Activated naive CD4-positive, alpha-beta T cell (primary cell): ENCODE measurements at places on chromosomes 13 and 19.

DNA sequence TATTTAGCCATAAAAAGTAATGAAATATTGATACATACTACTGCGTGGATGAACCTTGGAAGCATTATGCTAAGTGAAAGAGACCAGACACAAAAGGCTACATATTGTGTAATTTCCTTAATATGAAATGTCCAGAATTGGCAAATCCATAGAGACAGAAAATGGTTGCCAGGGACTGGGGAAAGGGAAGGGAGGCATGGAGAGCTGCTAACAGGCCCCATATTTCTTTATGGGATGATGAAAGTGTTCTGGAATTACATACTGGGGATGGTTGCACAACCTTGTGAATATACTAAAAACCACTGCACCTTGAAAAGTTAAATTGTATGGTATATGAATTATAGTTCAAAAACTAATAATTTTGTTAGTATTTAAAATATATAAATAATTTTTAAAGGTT is 3.6 kb downstream of the IFT88 start:
- no peak for DNase-seq

DNA sequence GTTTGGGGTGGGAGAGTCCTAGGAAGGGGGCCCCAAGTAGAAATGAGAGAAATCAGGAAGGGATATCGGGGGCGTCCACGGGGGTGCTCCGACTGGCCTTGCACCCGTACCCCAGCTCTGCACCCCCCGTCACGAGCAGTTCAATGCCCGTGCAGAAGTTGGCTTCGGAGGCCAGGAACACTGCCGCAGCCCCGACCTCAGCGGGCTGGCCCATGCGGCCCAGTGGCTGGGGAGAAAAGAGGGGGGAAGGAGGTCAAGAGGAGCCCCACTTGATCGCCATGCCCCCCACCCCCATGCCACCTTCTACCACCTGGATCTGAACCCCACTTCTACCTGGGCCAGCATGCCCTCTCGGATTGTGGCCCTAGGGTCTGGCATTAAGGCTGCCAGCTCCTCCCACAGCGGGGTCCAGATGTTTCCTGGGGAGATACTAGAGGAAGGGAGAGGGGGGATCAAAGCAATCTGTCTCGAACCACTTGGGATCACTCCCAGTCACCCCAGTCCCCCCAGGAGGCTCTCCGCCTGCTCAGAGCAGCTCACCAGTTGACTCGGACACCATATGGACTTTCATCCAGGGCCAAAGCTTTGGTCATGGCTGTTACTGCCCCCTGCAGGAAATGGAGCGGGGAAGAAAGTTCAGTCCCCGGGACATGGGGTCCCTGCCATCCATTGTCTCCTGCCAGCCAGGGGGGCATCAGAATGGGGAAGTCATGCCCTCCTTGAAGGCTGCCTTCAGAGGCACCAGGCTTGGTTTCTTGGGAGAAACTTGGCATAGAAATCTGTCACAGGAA is 2.5 kb upstream of the BCAT2 start:
- no peak for DNase-seq

DNA sequence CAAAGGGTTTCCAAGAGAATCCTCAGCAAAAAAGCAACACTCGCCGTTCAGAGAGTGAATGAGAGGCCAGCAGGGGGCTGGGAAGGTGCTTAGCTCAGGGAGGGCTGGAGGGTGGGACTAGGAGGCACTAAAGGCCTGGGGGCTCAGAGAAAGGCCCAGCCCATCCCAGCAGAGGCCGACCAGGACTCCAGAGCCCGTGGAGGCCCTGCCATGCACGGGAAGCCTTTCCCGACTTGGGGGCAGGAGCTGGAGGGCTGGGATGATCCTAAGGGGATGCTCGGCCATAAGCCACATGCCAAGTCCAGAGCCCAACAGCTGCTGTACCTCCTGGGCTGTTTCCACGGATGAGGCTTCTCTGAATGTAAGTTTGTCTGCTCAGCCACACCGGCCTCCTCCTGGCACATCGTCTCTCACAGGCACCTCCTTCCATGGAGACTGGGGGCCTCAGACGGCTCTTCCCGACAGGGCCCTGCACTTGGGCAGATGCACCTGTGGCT is 19.5 kb downstream of the RASA3 start:
- no peak for DNase-seq

DNA sequence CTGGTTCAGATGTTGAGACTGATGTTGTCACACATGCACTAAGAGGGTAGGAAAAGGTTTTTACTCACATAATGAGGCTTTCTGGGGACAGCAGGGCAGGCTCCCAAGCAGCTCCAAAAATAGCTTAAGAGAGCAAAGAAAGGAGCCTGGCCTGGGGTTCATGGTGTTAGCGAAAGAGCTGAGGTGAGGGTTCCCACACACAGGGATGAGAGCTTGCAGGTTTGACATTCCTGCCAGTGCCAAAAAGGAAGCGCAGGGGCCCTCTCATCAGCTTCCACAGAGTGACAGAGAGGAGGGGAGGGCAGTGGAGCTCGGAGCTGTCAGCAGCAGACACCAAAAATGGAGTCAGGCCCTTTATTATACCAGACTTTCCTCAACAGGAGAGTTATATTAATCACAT is 65.5 kb upstream of the FAM216B start:
- DNase-seq: no peak

DNA sequence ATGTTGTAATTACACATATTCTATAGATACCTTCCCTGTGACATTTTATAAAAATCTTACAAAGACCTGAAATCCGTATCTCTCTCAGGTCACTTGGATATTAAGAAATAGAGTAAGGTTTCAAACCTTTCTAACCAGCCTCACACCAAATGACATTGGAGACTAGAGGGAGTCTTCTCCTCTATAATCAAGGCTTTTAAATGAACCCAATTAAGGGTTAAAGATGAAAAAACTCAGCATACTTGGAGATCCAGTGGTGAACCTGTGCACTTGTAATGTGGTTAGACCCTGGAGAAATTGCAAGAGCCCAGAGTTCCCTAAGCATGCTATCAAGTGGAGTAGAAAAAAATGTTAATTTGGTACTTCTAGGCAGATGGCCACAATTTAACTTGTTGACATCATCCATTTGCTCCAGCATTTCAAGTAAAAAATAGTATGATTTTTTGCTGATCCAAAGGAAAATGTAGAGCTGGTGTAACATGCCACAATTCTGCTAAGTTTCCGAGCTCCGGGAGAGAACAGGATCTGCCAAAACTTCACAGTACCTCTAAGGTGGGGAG is 554.1 kb upstream of the MIR17HG start:
- no peak for DNase-seq

DNA sequence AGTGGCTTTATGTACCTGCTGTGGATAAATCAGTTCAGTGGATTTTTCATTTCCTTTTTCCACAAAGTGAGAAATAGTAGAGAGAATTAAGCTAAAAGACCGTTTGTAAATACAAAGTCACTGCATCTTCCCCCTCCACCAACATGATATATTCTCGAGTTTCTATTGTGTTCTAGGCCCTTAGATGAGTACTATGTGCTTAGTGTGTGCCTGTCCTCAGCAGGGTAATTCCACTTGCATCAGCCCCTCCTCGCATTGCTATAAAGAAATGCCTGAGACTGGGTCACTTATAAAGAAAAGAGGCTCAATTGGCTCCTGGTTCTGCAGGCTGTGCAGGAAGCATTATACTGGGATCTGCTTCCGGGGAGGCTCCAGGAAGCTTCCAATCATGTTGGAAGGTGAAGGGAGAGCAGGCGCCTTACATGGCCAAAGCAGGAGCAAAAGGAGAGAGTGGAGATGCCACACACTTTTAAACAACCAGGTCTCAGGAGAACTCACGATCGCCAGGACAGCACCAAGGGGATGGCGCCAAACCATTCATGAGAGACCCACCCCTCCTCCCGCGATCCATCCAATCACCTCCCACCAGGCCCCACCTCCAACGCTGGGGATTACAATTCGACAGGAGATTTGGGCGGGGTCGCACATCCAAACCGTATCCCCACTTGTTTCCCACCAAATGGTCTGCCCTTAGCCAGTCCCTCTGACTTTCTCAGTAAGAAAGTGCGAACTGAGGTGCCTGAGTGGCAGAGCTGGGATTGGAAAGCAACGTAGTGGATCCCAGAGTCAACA is 102.3 kb upstream of the ABCC4 start:
- peak; percentile 1 for DNase-seq

- DNase-seq: no peak
Observed at GRCh38 chr13:102902789-102903347, 57.0 kb downstream of the ERCC5 start.

GRCh38 chr13:44844786-44845185 is 144.5 kb downstream of the NUFIP1 start:
- no peak for DNase-seq

DNA sequence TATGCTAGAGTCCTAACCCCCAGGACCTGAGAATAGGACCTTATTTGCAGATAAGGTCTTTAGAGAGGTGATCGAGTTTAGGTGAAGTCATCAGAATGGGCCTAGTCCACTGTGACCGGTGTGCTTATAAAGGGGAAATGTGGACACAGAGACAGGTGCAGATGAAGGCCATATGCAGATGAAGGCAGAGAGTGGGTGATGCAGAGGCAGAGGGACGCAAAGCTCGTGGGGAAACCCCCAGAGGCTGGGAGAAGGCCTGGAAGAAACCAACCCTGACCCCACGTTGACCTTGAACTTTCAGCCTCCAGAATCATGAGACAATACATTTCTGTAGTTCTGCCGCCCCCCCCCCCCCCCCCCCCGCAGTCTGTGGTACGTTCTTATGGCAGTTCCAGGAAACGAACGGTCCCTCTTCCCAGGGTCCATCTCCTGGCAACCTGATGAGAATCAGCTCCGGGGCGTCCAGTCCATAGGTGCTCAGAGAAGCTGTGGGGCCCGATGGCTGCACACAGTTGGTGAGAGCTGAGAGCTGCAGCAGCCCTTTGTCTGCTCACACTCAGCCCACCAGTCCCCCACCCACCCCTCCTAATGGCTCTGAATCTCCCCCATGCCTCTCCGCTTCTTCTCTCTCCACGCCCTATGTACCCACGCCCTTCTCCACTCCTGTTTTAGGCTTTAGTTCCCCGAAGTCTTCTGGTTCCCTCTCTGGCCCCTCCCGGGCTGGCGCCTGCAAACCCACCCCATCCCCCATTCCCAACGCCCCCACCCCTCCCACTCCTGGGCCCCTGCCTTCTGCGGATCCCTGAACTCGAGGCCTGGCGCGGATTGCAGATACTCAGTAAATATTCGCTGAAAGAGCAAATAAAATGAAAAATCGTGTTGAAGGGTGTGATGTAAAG is 218.3 kb upstream of the MAB21L1 start:
- no peak for DNase-seq

GRCh38 chr19:55641426-55642152 is 787 bp downstream of the ZNF580 start:
- DNase-seq: no peak

GRCh38 chr19:19294914-19295313 is 21.8 kb upstream of the TM6SF2 start:
- no peak for DNase-seq

GRCh38 chr19:46198756-46199155 is 30.8 kb upstream of the IGFL1 start:
- no peak for DNase-seq

DNA sequence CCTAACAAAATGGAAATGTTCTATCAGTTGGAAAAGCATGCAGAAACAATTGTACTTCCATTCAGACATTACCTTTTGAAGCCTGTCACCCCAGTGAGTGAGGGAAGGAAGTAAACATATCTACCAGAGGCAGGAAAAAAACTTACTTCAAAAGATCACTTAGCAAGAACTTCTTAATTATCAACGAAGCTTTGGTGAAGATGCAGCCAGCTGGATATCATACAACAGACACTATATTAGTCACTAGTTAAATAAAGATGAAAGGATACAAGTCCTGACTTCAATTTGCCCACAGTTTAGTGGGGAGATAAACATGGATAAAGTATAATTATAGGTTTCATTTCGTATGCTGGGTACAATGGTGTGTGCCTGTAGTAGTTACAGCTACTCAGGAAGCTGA is 148.8 kb downstream of the TNFRSF19 start:
- no peak for DNase-seq

DNA sequence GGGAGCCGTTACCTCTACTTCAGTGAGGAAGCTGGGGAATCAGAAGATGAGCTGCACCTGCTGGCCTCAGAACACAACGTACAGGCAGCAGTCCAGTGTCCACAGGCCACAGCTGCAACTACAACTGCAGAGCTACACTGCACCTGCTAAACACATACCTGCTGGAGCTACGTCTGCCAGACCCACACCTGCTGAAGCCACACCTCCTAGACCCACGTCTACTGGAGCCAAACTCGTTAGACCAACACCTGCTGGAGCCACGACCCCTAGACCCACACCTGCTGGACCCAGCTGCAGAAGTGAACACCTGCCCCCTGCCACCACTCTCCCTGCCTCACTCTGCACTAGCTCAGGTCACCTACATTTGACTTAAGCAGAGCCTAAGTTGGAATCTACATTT is 169.9 kb downstream of the USP12 start:
- DNase-seq: no peak

- DNase-seq: no peak
Observed at GRCh38 chr19:17797424-17798201, 2.7 kb downstream of the B3GNT3 start.

DNA sequence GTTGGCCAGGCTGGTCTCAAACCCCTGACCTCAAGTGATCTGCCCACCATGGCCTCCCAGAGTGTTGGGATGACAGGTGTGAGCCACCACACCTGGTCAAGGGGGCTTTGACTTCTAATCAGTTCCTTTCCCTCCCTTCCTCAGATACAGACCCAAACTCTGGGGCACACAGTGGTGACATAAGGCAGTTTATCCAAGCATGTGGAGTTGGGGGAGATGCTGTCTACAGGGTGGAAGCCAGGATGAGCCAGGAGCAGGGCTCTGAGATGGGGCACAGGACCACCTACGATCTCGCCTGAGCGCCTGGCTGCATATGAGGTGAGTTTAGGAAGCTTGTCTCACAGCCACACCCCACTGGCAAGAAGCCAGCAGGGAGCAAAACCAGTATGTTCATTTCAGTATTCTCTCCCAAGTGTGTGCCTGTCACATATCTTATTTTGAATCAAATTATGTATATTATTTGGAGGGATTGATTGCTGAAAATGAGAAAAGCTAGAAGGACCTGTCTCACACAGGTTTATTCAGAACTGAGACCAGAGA is 67.7 kb downstream of the KCTD15 start:
- DNase-seq: no peak

DNA sequence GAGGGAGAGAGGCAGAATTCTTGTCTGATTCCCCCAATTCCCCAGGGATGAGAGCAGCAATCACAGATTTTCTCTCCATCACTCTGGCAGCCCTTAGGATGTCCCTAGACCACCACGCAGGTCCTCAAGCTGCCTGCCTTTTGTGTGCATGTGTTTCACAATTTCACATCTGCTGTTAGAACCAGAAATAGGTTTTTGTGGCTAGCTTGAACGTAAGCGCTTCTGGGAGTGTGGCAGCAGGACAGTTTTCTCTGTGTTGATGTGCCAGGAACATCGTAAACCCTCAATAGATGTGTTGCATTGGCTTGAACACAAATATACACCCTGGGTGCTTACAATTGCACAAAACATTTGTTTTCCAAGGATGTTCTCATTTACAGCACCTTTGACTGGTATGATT is 78.8 kb upstream of the TMTC4 start:
- no peak for DNase-seq
